Fibroblast of skin of back (primary cell): ENCODE measurements at places on chromosomes 16 and 17.
A peak's percentile ranks its signal among the peaks of the same experiment; 100 is the strongest.

GRCh38 chr16:79468631-79469030 is 131.9 kb downstream of the MAF start:
- no peak for DNase-seq

DNA sequence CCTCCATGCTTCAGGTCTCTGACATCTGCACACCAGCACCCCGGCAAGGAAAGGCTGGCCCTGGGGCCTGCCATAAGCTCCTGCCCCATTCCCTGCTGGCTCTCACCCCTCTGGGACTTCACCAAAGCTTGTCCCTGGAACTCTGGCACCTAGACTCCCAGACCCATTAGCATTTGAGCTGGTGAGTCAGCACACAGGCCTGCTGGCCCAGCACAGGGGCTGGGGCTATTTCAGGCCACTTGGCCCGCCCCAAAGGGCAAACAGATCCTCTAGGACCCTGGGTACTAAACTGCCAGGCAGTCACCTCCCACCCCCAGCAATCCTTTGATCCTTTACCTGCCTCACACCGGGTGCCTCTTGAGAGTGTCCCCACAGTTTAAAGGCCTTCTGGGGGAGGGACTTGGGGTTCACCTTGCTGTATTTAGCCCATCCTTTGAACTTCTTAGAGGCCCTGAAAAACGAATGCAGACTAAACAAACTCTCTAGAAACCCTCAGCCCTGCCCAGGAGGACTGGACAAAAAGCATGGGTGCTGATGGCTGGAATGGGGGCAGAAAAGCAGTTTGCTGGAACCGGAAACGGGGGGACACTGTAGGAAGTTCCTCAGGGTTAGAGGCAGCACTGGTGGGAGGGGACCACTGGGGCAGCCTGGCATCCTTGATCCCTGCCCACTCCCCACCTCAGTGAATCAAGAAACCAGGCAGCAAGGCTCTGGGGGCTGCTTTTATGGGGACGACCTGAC is 3.2 kb upstream of the SAMD14 start:
- DNase-seq = peak; percentile 76

- no peak for DNase-seq
Measured at GRCh38 chr16:49474741-49475140, 101.1 kb downstream of the C16orf78 start.

GRCh38 chr17:82332669-82333278 is 792 bp downstream of the SECTM1 start:
- no peak for DNase-seq

DNA sequence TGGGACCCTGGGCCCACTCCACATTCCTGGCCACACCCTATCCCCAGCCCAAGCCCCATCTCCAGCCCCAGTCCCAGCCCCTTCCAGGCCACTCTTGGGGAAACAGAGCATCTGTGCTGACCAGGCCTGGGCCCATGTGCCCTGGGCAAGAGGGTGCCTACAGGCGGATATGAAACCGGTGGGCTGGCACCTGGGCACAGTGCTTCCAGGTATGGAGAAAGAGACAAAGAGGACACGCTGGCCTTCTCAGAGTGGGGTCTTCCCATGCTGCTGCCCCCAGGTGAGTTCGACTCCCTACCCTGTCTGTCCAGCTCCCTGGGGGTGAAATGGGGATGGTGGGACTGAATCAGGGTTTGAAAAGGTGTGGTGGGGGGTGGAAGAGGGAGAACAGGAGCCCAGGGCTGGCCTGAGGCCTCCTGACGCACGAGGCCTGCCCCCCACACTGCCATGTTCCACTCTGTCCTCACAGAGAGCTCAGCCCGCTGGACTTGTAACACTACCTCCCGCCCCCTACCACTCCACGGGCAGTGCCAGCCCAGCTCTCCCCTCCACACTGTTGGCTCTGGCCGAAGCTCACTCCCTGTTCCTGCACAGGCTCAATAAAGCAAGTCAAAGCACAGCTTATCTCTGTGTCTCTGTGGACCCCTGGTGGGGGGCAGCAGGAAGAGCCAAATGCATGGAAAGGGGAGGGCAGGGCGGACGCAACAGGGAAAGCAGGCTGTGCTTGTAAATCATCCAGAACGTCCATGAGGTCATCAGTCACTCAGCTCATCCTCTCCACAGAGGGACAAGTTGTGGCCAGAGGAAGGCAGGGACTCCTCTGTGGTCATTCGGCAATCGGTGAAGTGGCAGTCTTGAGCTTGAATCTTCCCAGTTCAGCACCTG is 71.1 kb upstream of the TMEM97 start:
- no peak for DNase-seq

DNA sequence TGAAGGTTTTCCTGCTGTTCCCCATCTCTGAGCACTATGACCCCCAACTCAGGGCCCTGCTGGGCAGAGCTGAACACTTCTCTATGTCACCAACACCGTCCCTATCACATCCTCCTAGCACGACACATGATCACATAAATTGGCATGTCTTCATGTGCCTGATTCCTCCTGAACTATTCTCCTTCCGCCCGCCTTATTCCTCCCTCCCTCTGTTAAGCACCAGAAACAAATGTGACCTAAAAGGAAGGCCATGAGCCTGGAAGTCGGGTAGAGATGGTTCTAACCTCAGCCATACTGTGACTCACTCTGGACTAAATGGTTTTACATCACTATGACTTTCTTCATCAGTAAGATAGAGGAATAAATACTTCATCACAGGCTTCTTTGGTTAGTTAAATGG is 80.8 kb upstream of the DYNLRB2 start:
- DNase-seq = no peak

- DNase-seq = no peak
Measured at GRCh38 chr16:1762196-1762878, 9.0 kb downstream of the NME3 start.

DNA sequence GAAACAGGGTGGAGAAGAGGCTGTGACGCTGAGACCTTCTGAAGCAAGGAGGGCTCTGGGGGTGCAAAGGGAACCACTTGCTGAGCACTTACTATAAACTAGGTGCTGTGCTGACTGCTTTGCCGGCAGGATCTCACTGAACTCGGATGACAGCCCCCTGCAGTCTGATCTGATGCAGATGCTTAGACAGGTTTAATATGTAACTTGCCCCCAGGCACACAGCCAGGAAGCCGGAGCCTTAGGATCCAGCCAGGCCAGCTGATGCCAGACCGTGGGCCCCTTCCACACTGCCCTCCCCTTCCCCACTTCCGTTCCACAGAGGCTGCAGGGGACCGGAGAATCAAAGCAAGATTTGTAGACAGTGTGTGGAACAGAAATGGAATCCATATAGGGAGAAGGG is 23.1 kb downstream of the SPACA3 start:
- no peak for DNase-seq

DNA sequence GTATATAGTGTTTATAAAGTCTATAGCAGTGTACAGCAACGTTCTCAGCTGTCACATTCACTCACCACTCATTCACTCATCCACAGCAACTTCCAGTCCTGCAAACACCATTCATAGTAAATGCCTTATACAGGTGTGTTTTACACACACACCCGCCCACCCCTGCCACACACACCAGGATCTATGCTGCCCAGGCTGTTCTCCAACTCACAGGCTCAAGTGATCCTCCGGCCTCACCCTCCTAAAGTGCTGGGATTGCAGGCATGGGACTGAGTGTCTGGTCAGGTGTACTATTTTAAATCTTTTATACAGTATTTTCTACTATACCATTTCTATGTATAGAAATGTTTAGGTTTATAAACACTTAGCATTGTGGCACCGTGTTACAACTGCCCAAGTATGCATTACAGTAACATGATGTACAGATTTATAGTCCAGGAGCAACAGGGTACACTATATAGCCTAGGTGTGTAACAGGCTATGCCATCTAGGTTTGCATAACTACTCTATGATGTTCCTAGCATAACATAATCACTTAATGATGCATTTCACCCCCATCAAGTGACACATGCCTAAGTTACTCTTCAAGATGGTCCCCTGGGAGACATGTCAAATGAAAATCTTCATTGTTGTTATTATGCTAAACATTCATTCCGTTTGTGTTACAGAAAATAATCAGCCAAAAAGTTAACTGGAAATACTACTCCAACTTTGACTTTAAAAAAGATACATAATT is 42.5 kb downstream of the CREBBP start:
- DNase-seq = peak; percentile 59

DNA sequence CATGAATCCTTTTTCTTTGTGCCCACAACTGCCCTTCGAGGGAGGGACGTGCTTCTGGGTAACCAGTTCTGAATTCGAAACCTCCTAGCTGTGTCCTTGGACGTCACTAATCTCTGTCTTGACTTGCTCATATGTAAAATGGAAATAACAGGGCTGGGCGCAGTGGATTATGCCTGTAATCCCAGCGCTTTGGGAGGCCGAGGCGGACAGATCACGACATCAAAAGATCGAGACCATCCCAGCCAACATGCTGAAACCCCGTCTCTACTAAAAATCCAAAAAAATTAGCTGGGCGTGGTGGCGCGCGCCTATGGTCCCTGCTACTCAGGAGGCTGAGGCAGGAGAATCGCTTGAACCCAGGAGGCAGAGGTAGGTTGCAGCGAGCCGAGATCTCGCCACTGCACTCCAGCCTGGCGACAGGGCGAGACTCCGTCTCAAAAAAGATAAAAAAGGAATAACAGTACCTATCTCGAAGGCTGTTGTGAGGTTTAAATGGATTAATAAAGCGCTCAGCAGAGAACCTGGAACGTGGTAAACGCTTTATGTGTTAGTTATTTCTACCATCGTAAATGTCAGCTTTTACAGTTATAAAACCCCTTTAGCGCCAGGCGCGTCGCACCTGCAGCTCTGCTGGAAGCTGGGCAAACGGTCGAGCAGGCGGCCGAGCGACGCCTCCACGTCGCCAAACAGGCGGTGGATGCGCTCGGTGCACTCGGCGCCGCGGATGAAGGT is 641 bp downstream of the COG8 start:
- DNase-seq = no peak

GRCh38 chr16:19379838-19380237 is 37.8 kb upstream of the TMC5 start:
- no peak for DNase-seq

DNA sequence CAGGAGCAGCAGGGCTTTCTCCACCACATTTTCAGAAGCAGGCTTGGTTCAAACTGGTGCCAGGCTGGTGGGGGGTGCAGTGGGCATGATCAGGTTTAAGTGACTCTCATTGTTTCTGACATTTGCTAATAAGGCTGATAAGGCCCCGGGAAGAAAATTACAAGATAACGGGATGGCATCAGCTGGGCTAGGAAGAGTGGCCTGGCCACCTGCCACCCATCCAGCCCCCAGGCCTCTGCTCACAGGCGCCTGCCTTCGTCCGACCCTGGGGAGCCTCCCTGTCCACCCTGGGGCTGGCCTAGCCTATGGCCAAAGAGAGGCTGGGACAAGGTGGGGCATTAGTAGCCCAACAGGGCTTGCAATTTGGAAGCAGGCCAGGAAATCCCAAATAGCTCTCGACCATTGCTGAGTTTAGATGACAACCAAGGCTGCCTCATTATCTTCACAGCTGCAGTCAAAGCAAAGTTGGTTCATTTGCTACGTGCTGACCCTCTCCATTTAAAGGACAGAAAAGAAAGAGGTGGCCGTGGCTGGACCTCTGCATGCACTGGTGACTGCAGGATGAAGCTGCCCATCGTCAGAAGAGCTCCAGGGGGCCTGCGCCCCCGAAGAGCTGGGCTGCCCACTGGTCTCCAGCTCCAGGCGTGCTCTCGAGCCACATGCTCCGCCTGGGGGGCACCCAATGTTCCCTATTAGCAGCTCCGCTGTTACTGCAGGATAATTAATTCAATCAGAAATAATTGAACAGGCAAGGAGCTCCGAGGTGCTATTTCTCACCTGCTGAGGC is 44.9 kb downstream of the PEMT start:
- no peak for DNase-seq
